ENCODE measurements at places on chromosomes 6 and 20.

GRCh38 chr6:165852676-165853075 is 189.6 kb upstream of the PDE10A start:
- DNase-seq = no peak

DNA sequence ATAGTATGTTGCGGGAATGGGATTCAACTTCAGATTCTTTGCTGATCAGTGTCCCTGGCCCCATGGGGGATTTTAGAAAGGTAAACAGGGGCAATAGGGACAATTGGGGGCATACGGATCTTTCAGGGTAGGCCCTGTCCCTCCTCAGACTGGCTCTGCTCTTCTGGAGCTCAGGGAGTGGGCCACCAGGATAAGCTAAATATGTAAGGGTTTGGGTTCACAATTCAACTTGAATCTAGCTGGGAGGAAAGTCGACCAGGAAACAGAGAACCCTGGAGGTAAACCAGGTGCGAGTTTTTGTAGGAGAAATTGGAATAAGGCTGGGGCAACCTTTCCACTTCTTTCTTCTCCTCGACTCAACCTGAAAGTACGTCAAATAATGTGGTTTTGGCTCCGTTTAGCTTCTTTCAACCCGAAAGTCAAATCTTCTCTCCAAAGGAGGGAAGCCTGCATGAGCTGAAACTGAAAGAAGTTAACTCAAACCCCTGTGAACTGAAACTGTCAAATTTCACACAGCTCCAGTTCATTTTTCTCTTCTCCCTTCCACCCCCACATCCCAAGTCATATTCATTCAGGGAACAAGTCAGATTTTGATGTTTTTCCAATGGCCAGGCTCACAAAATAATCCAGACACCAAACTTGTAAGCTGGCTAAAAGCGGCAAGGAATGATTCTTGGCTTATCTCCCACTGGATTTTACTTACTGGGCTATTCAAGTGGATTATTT is 278.2 kb downstream of the CLIC5 start:
- DNase-seq = no peak

GRCh38 chr6:147204060-147204785 is at the start of gene STXBP5:
Gene STXBP5, plus strand, starts transcription at chr6:147204417. Its CDS starts 116 bp downstream, at chr6:147204533.
- peak; percentile 3 for DNase-seq

DNA sequence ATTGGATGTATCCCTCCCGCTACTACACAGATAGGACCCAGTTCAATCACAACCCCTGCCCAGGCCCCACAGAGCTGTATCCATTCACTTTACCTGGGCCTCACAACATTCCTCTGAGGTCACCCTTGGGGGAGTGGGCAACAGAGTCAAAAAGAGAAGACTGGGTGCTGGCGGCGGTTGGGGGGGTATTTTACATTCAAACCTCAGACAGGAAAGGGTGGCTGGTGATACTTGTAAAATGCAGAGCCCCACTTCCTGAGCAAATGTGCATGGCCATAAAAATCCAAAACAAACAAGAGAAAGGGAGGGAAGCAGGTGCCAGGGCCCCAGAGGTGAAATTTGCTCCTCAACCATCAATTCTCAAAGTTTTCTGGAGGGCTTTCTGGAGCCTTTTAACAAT is 3.5 kb downstream of the LRFN2 start:
- DNase-seq = no peak

GRCh38 chr6:5898563-5898962 is 108.2 kb downstream of the NRN1 start:
- no peak for DNase-seq

GRCh38 chr6:89375427-89376267 is 23.1 kb upstream of the UBE2J1 start:
- peak; percentile 15 for DNase-seq

- DNase-seq = no peak
These were observed 142.3 kb downstream of the ATXN1 start for GRCh38 chr6:16618962-16619361.

DNA sequence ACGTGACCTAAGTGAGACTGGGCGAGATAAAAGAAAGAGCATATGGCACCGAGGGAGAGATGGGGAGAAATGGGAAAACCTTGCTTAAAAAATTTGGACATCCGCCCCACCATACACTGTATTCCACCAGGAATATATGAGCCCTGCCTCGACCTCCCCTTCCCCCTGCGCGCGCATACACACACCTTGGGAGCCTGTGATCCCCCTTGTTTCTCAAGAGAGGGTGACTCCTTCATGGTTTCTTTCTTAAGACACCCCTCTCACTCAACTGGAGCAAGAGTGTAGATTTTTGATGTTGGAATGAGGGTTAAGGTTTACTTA is 480 bp downstream of the ABCF1 start:
- no peak for DNase-seq

GRCh38 chr6:33082702-33083101 is 6.9 kb downstream of the HLA-DPB1 start:
- DNase-seq = no peak

DNA sequence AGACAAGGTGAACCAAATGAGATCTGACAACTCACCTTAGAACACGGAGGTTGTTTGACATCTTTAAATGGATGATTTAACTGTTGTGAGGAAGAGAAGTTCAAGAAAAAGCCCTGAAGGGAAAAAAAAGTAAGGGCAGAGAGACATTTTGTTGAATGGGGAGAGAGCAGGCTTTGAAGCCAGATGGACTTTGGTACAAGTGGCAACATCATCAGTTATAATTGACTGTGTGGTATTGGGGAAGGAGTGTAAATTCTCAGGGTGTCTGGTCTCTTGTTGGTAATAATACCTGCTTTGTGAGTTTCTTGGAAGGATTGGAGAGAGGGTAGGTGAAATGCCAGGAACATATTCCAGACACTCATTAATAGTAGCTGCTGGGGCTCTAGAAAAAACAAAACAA is 21.6 kb downstream of the OGFRL1 start:
- DNase-seq = no peak

- no peak for DNase-seq
These were observed 203.0 kb upstream of the TBX18 start for GRCh38 chr6:84967389-84967788.

DNA sequence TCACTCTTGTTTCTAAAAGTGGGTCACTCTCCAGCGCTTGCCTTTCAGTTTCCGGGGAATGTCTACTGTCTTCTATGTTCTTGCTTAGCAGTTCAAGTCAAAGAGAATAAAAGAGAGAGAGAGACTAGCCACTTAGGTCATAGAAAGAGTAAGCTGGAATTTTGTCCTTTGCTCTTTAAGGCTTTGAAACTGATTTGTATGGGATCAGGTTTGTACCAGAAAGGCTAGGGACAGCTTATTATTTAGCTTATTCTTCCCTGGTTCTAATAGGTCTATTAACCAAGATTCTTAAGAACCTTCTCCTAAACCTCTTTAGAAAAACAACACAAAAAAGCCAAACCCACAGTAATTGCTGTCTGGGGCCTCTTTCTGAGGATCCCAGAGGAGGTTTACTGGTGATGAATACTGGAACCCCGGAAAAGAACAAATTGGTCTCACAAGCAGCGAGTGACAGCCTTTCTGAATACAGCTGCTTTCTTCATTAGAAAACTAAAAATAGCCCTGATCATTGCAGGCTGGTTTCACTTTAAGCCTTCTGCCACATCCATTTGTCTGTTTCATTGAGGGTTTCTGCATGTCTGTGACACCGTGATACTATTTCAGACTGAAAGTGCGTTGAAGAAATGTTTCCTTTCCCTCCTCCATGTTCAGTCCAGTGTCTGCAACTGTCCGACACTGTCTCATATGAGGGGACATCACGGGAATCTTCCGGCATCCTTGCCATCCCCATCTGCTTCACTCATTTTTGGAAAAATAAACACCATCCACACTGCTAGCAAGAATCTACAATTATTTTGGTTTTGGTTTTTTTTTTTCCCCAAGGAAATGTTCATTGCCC is 75.1 kb upstream of the ATXN1 start:
- DNase-seq = no peak

DNA sequence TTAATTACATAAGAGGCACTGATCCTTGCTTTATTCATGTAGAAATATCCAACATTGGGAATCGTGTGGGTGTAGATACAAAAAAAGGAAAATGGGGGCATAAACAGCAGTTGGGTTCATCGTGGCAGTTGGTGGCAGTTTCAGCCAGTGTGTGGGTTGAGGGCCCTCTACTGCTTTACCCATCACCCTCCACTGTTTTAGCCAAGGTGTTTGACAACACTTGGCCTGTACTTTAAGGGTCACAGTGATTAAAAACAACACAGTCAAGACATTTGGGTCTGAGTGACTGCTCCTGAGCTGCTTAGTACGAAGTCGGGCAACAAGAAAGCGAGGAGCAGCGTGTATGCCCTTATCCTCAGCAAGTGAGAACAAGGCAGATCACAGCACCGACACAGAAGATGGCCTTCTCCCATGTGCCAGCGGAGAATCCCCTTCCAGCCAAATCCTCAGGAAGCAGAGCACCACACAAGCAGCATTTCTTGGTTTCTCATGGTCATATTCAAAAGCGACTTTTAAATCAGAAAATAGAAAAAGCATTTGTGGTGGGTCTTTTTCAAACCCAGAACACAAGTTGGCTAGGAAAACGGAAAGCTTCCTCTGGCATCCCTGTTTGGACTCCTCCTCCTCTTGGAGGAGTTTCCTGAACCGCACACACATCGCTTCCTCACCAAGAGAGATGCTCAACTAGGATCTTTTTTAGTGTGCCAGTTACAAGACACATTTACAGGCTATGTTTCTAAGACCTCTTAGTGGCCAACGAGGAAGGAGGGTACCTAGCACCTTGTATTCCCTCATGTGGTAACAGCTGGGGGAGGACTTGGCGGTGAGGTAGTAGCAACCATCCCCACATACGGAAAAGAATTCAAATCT is 23.5 kb downstream of the EIF2S2 start:
- no peak for DNase-seq

DNA sequence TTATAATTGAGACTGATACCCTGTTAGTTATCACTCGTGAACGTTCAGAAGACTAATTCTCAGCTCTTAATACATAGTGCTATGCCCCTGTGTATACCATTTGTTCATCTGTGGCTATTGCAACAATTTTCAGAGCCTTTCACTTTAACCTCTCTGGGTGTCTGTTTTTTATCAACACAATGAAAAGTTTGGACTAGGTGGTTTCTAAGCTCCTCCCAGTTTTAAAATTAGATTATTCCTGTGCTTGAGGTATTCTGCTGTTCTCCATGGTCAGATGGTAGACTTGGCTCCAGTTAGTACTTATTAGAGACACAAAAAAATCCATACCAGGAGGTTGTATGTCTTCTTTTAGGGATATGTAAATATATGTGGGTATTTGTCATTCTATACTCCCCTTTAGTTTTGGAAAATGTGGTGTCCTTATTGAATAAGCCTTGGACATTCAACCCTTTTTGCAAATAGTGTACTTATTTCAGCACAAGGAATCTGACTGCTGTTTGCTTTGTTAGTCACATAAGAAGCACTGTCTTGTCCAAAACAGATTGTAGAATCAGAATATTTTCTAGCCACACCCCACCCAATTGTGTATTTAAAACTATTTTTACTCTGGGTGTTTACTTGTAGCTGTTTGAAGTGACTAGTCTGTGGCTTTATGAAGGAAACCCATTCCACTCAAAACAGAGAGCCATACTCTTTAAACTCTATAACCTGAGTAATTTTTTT is 2.0 kb upstream of the COL10A1 start:
- no peak for DNase-seq

GRCh38 chr6:161941565-161941964 is 667.7 kb upstream of the AGPAT4 start:
- no peak for DNase-seq

GRCh38 chr6:14281811-14282660 is 164.5 kb downstream of the CD83 start:
- DNase-seq = no peak

Measured in stimulated activated CD8-positive, alpha-beta memory T cell treated with anti-CD3 and anti-CD28 coated beads, Interleukin-4, amount 100 ng/mL, for 1 hour (primary cell).